ENCODE measurements at places on chromosomes 5 and 9.

DNA sequence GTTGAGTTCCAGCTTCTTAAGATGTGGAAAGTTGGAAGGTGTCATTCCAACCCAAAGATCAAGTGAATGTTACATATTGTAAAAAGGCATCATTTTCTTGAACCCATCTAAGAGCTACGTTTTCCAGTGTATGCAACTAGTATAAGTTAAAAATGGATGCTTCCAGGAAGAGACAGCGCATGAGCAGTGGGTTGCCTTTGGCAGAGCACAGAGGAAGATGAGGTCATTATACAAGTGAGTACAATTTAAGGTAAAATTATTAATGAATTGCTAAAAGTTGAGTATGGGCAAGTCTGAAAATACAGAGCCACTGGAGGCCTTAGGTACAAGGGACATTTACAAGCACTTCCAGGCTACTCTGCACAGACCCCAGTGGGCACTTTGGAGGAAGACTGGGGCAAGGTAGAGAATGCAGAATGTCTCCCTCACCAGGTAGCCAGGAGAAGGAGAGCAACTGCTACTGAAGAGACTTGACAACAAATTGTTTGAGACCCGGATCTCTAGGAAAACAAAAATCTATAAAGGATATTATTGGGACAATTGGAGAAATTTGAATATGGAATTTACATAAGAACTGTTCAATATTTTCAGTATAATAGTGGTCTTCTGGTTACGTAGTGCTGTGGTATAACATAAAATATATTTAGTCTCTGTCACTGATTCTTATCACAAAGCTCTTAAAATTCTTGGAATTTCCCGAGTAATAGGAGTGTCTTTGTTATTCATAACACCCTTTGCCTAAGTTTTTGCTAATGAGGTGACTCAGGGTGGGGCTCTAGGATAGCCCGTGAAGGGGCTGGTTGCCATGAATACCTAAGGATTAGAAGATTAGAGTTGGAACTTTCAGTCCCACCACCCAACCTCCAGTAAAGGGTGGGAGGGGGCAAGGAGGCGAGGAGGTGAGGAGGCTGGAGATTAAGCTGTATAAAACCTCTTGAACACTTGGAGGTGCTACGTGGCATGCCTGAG lies 129.9 kb upstream of the FER start:
- DNase-seq, result no peak

- no peak for DNase-seq
These were observed 58.4 kb downstream of the PCSK1 start for GRCh38 chr5:96374653-96375052.

DNA sequence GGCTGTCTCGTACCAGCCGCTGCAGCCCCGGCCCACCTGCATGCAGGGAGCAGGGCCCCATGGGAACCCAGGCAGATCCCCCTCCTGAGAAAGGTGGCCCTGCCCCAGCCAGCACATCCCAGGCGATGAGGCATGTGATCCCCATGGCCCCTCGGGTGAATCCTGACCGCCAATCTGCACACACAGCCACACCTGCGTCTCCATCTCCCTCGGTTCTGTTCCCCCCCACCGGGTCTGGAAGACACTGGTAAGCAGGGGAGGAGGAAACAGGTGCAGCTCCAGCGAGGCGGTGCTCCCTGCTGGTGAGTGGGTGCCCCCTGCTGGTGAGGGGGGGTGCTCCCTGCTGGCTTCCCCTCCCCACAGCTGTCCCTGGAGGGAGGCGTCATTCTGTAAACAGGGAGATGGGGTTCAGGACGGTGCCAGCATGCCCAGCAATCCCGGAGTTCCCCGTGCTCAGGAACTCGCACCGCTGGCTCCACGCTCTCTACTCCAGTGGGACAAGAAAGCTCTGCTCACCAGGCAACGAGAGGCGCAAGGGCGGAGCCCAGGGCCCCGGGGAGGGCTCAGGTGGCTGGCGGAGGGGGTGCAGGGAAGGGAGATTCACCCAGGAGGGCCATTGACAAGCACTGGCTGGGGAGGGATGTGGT lies 28.4 kb upstream of the SLC12A7 start:
- DNase-seq, result peak; percentile 68

DNA sequence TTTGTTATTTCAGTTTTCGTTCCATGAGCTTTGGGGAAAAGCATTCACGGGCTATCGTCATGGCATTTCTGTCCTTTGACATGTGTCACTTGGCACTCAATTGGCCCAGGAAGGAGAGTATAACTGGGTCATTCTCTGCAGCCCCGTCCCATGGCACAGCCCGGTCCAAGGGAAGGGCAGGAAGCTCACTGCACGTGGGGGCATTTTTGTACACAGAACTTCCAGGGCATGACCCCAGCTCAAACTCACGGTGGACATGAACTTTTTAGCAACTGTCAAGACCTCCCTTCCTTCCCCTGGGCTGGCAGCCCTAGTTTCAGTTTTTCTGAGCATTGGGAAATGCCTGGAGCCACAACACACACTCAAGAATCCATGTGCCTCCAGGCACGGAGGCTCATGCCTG lies 161.6 kb upstream of the PANK3 start:
- no peak for DNase-seq

DNA sequence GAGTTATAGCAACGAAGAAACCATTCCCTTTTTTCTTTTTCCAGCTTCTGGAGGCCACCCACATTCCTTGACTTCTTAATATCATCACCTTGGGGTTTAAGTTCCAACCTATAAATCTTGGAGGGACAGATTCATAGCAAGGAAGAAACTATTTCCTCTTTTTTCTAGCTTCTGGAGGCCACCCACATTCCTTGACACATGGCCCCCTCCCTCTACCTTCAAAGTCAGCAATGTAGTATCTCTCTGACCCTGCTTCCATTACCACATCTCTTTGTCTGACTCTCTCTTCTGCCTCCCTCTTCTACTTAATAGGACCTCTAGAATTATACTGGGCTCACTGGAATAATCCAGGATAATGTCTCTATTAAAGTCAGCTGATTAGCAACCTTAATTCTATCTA lies 34.7 kb upstream of the SHISAL2B start:
- DNase-seq, result no peak

All from stimulated activated CD8-positive, alpha-beta memory T cell treated with anti-CD3 and anti-CD28 coated beads, Interleukin-4, amount 100 ng/mL, for 4 hours (primary cell).